Stimulated activated CD8-positive, alpha-beta memory T cell treated with anti-CD3 and anti-CD28 coated beads, Interleukin-7, amount 100 ng/mL, for 48 hours (primary cell): ENCODE measurements at places on chromosomes 3 and 15.

DNA sequence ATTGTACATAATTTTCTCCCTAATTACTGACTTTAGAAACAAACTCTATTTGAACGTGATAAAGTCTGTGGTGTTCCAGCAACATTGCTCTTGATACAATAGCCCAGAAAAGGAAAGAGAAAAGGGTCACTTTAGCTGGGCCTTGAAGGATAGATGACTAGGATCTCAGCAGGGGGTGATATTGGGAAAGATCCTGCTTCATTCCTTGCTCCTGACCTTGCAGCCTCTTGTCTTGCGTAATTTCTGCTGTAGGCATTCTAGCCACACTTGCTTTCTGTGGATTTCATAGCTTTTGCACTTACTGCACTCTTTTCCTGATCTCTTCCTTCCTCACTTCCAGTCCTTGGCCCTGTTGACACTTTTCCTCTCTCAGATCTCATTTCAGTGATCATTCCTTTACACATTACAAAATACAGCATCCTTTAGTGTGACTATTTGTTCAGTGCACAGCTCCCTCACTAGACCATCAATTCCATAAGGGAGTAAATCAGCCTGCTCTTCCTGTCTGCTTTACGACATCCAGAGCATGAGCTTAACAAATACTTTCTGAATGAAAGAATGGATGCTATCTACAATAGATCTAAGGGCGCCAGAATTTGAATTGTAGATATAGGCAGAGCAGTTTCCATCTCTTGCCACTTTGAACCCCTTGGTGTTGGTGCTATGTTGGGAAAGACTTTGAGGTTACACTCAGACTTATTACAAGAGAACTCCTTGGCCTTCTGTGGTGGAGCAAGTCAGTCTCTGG lies 559.6 kb upstream of the MDFIC2 start:
- no peak for DNase-seq

GRCh38 chr15:80485370-80486164 lies 81.4 kb downstream of the ARNT2 start:
- DNase-seq: no peak

DNA sequence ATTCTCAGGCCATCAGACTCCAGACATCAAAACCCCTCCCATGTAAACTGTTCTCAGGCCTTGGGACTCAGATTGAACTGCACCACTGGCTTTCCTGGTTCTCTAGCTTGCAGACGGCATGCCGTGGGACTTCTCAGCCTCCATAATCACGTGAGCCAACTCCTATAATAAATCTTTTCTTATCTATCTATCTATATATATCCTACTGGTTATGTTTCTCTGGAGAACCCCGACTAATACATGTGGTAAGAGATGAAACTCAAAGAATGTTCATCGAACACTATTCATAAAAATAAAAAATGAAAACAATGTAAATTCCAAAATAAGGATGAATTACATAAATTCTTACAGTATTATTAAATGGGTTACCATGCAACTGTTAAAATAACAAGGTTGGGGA lies 84.5 kb upstream of the NTRK3 start:
- DNase-seq: no peak

DNA sequence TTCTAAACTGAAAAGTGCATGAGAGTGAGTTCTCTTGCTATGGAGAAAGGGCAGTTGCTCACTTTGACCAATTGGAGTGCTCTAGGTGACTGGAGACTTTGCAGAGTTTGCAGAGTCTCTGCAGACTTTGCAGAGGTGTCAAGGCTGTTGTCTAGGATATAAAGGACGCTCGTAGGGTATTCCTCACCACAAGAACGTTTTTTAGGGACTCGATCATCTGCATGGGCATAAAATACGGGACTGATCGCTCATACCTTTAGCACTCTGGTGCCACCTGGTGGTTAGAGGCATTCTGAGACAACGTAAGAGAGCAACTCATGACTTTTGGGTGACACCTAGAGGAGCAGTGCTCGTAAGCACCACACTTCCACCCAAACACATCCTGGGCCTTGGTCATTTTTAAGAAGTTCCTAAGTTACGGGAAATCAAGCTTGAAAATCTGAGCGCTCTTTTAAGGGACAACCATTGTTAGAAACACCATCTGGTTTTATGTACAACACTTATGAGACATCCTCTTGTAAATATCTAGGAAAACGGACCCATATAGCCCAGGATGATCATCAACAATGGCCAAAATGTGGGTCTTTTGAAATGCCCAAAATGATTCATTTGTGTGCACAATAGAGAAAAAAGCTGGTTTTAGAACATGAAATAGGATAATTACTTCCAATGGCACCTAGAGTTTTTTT lies 51.6 kb upstream of the XCR1 start:
- peak; percentile 57 for DNase-seq

DNA sequence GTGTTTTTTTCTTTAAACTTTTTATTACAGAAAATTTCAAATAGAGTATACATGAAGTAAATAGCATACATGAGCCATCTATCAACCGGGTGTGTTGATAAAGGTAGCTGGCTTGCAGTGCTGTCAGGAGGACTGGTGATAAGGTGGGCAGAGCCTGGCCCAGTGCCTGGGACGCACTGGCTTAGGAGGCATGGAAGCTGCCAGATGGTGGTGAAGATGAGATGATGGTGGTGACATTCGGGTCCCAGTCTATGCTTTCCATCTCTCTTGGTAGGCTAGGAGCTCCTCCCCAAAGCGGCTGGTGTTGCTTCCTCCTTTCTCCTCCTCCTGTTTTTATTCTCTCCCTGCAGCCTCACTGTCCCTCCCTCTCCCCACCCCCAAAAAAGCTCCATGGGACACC lies 101.7 kb downstream of the ADCY5 start:
- no peak for DNase-seq

DNA sequence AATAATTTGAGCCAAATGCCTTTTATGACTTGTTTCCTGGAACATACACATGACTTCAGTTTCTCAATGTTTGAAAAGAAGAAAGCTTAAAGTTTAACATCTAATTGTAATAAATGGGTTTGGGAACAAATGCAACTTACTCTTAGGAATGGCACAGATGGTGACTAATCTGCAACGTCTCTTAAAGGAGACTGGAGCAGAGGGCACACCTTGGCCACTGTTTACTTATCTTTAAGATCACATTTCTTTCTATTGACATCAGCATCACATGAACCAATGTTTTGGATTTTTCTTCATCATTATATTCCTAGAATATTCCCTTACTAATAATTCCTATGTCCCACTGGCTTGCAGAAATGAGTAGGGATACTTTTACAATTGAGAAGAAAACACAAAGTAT lies 229.5 kb downstream of the CHL1 start:
- DNase-seq: no peak

DNA sequence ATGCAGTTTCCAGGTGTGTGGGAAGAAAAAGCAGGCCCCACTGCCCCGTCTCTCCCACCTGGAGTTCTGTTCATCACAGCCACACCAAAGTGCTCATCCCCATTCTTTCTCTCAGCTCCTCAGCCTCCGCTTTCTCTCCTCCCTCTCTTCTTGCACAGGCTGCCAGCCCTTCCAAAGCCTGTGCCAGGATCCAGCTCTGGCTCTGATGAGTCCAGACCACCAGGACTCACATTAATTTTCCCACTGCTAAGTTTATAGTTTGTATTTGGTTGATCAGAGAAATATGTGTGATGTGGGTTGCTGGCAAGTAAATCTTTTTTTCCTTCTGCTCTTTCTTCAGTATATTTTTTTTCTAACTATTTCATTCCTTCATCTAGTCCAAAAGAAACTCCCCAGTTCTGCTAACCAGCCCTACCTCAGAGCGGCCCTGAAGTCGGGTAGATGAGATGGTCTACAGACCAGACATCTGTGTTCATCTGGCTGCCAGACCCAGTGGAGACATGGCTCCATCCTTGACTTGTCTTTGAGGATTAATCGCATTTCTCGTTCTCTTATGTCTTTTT lies 49.8 kb downstream of the BOC start:
- DNase-seq: no peak

DNA sequence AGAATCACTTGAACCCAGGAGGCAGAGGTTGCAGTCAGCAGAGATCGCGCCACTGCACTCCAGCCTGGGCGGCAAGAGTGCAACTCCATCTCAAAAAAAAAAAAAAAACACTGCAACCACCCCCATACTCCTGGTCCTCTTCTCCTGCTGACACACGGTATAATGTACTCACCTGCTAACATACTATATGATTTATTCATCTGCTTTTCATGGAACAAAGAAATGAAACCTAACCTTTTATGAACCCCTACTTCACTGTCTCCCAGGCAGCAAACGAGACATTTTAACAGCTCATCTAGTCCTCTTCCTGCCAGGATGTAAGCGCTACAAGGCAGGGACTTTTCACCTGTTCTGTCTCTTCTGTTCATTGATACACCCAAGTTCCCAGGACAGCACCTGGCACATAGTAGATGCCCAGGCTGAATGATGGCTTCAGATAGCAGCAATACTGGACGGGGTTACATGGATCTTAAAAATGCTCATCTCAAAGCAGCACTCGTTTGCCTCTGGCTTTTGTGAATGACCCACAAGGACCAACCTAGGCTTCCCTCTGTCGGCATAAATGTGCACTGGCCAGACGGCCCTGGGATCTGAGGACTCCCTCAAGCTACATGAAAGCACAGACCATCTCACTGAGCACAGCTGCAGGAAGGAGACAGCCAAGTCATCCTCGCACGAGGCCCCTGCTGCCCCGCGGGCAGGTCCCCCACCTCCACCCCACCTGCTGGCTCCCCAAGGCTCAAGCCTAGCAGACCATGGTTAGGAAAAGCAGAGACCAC lies 20.3 kb downstream of the XXYLT1 start:
- no peak for DNase-seq

DNA sequence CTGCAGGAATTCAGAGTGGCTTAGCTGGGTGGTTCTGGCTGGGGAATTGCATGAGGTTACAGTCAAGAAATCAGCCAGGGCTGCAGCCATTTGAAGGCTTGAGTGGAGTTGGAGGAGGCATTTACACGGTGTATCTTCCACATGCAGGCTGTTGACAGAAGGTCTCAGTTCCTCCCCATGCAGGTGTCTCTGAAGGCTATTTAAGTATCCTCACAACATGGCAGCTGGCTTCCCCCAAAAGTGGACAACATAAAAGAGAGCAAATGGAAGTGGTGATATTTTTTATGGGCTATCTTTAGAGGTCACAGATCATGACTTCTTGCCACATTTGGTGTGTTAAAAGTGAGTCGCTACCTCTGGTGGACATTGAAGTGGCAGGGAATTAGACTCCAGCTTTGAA lies 60.1 kb upstream of the SPRED1 start:
- DNase-seq: no peak

DNA sequence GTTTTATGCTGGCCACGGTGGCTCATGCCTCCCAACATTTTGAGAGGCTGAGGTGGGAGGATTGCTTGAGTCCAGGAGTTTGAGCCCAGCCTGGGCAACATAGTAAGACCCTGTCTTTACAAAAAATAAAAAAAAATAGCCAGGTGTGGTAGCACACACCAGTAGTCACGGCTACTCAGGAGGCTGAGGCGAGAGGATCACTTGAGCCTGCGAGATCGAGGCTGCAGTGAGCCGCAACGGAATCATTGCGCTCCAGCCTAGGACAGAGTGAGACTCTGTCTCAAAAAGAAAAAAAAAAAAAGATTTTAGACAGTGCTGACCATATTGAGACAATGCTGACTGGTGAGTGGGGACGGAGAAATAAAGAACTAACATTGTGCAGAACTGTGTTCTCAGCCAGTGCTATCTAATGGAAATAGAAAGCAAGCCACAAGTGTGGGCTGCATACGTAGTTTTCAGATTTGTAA lies 67.2 kb downstream of the ST6GAL1 start:
- DNase-seq: no peak

GRCh38 chr3:46666453-46666845 lies 27.0 kb downstream of the ALS2CL start:
- DNase-seq: no peak

GRCh38 chr3:122382888-122383666 lies at the start of gene MIX23:
MIX23 (minus strand) TSS chr3:122383231; CDS start chr3:122383224, 7 bp downstream.
- peak; percentile 66 for DNase-seq

DNA sequence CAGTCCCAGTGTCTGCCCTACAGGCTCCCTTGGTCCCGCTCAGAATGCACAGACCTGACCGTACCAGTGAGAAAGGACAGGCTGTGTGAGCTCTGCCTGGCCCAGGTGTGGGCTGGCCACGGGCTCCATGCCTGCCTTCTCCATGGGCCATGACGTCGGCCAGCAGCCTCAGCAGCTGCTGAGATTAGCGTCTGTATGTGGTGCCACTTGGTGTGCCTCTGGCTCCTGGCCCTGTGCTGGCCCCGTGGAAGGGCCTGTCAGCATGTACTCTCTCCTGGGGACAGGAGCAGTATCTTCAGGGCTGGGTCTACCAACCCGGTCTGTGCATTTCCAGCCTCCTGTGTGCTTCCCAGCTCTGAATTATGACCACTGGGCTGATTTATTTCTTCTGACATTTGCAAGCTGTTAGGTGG lies 25.7 kb downstream of the KLF13 start:
- DNase-seq: no peak

GRCh38 chr3:13470894-13471574 lies 9.1 kb upstream of the HDAC11 start:
- no peak for DNase-seq

DNA sequence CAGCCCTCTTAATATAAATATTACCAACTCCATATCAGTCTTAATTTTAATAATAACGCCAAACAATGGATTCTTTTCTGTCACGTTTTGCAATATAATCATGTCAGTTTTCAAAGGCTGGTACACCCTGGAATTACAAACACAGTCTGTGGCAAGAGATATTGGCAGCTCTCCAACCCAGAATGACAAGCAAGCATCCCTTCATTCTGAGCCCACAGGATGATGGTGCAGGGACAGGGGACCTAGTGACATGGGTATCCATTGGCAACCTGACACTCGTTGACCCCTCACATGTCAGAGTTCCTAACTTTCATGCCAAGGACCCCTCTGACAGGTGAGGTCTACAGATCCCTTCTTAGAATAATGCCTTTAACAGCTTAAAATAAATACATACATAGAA lies 154.5 kb upstream of the TSC22D2 start:
- DNase-seq: no peak

DNA sequence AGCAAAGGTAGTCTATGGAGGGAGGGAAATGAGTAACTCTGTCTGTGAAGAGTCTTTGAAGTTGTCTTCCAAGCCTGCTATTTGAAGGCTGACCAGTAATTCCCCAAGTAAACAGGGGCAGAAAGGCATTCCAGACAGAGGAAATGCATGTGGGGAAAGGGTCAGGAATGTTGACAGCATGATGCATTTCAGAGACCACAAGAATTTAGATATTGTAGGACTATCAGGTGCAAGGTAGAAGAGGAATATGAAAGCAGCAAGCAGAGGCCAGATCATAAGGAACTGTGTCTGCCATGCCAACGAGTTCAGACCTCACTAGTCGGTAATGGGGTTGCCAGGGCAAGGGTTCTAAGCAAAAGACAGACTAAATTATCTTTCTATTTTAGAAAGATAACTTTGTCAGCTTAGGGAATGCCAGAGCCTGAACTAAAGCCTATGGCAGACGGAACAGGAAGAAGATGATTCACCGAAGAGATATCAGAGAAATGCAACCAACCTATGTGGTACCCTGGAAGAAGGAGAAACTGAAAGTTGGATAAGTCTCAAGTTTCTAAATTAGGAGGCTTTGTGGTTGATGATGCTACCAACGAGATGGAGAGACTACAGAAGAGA lies 327.0 kb upstream of the RORA start:
- no peak for DNase-seq

DNA sequence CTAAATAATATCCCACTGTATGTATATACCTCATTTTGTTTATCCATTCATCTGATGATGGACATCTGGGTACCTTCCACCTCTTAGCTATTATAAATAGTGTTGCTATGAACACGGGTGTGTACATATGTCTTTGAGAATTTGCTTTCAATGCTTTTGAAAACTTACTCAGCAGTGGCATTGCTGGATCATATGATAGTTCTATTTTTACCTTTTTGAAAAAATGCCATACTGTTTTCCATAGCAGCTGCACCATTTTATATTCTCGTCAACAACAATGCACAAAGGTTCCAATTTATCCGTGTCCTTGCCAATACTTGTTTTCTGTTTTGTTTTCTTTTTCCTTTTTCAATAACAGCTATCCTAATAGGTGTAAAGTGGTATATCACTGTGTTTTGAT lies 77.1 kb downstream of the PEAK1 start:
- no peak for DNase-seq
